ENCODE measurements at places on chromosomes 5 and 9.

- DNase-seq = peak; percentile 67
Observed at GRCh38 chr5:80069251-80069800, 34.2 kb downstream of the THBS4 start.

DNA sequence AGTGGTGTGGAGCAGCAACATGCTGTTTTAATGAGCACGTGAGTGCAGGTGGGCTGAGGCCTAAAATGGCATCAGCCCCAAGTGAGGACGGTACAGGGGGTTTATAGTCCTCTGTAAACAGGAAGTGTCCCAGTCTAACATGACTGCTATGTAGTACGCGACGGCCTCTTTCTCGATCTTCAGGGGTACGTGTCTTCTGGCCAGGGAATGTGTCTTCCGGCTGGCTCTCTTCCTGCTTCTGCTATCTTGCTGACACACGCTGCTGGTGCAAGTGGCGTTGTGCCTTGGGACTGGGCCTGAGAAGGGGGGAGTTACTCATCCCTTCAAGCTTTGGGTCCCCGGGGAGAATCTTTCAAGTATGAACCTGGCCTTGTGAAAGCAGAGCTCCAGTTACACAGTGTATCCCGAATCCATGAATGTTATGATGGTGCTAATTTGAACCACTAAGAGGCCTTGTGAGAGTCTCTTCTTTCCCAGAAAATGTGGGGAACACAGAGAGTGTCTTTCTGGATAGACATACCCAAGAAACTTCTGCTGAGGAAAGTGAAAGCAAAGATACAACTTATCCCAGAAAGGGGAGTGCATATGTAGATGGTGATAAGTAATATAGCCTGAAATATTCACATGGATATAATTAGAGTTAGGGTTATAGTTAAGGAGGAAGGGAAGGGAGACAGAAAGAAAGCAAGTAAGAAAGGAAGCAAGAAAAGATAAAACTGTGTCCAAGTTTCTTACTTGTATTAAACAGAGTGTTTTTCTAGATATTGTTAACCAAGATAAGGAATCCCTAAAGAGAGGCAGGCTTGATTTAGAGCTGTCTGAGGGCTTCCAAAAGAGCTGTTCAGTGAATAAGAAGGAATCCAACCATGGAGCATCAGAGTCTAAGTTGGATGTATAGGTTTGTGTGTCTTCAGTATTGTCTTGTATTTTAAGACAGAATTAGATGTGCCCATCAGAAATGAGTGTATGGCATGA, 35.5 kb upstream of the ANXA2R start:
- DNase-seq = no peak

DNA sequence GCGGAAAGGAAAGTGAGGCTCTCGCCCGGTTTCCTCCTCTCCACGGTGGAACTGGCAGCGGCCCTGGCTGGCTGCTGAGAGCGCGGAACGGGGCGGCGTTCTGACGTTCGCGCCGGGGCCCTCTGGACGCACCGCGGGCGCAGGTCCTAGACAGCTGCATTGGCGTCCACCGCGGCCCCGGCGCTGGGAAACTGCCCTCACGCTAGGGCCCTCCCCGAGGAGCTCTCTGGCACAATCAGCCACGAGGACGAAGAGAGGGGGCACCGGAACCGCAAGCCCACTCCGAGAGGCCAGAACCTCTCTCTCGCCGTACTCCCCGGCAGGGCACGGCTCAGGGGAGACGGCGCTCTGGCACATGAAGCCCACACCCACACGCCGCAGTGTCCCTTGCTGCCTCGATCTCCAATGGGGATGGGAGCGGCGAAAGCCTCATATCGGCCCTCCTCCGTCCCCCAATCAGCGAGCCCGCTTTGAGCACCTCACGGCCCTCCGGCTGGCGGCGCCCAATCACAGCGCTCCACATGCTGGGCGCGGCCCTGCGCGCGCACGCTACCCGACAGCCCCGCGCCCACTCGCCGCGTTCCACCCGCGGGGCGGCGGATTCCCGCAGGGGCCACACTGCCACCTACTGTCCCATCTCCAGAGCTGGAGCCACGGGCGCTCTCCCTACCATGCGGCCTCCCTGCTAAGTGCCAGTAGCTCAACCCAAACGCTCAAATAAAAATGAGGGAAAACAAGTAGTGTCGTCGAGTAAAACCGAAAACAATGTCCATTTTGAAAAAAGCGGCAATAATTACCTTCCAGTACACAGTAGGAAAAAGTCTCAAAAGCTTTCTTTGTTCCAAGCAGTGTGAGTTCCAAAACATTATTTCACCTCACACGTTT, 11.8 kb downstream of the MRPS27 start:
- DNase-seq = peak; percentile 99

DNA sequence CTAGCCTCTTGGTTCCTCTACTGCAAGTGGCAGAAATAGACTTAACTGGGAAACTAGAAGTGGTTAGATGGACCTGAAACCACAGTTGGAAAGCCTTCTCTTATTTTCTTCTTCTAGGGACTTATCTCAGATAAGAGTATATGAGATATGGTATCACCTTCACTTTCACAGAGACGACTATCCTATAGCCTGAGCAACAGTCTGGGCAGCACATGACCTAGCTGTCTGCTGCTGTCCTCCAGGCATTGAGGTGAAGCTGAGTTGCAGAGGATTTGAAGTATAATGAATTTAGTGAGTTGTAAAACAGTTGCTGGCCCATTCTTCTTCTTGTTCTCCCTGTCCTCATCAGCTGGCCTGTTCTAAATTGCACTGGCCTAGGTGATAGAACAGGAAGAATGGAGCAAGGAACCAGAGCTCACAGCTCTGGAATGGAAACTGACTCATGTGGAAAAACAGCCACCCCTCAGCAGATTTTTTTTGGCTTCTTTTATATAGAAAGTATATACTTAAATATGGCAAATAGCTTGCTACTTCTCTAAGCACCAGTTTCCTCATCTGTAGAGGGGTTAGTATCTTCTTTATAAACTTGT, 27.8 kb downstream of the RECK start:
- DNase-seq = no peak

GRCh38 chr5:119405419-119405818, 46.9 kb upstream of the HSD17B4 start:
- no peak for DNase-seq

- DNase-seq = no peak
Observed at GRCh38 chr5:9335269-9335668, 210.6 kb downstream of the SEMA5A start.

DNA sequence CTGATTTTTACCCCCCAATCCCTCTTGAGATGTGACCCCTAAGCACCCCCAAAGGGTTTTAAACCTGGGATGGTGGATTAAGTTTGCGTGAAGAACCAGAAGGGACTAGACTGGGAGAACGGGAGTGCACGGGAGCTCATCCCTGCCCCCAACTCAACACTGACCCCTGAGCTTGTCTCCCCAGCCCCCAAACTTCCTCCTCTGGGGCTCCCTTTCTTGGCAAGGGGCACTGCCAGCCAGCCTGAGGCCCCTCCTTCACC, 5.0 kb upstream of the SET start:
- DNase-seq = no peak

- no peak for DNase-seq
Observed at GRCh38 chr9:90016272-90016671, 411.5 kb downstream of the GADD45G start.
